Fibroblast of pulmonary artery (primary cell): ENCODE measurements at places on chromosomes 16 and 17.

DNA sequence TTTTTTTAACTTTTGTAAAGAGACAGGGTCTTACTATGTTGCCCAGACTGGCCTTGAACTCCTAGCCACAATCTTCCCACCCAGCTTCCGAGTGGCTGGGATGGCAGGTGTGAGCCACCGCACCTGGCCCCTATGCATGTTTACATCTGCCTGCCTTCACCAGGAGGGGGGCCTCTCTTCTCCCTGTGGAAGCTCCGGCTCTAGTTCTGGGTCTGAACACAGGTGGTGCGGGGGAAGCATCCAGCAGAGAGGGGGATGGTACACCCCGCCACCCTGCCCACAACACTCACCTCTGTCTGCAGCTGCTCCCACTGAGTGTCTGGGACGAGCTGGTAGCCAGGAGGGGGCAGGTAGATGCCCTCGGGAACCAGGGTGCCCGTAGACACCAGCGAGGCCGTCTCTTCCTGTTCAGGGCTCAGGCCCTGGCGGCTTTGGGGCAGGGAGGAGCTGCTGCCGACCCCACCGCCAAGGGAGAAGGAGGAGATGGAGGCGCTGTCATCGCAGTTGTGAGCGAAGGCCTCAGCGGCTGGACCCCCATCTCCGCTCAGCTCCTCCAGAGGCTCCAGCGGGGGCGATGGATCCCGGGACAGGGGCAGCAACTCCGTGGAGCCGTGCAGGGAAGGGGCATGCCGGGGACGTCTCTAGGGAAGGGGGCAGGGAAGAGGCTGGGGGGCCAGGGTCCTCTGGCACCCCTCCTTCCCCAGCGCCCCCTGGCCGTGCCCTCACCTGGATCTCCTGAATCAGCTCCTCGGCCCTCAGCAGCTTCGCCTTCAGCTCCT, 10.9 kb downstream of the RABEP2 start:
- no peak for DNase-seq

- no peak for DNase-seq
Observed at GRCh38 chr17:1797323-1797722, 32.4 kb downstream of the SMYD4 start.

- no peak for DNase-seq
Observed at GRCh38 chr17:45848868-45849535, 4.3 kb downstream of the SPPL2C start.

GRCh38 chr16:7946142-7946541, 613.5 kb downstream of the RBFOX1 start:
- no peak for DNase-seq

DNA sequence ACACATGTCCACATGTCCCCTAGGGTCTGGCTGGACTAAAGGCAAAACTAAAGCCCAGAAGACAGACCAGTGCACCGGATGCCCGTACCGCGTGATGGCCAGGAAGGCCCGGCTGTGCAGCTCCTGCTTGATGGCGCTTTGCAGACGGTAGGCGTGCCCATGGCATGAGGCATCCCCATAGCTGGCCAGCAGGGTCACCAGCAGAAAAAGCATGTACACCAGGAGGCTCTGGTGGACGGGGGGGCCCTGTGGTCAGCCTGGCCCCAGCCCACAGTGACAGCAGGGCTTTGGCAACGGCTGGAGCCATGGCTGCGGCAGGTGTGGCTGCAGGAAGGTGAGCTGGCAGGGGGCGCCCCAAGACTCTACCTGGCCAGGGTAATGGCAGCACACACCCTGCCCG, 42.8 kb downstream of the PKD1 start:
- no peak for DNase-seq

DNA sequence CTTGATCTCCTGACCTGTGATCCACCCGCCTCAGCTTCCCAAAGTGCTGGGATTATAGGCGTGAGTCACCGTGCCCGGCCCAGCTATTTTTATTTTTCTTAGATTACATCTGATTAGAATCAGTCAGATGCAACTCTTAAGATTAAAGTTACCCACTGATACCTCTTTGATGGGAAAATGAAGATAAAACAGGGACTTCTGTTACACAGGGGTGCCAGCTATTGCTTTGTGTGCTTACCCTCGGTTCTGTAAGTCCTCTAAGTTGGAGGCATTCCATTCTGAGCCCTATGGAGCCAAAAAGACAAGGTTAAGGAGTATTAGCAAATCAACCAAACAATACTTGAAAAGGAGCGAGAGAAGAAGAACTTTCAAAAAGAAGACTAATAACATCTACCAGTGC, 32.6 kb upstream of the CORO6 start:
- no peak for DNase-seq
